ENCODE measurements at places on chromosomes 16 and 17.
A peak's percentile ranks its signal among the peaks of the same experiment; 100 is the strongest.

- DNase-seq: no peak
Observed at GRCh38 chr16:64996641-64997040, 125.2 kb downstream of the CDH11 start.

DNA sequence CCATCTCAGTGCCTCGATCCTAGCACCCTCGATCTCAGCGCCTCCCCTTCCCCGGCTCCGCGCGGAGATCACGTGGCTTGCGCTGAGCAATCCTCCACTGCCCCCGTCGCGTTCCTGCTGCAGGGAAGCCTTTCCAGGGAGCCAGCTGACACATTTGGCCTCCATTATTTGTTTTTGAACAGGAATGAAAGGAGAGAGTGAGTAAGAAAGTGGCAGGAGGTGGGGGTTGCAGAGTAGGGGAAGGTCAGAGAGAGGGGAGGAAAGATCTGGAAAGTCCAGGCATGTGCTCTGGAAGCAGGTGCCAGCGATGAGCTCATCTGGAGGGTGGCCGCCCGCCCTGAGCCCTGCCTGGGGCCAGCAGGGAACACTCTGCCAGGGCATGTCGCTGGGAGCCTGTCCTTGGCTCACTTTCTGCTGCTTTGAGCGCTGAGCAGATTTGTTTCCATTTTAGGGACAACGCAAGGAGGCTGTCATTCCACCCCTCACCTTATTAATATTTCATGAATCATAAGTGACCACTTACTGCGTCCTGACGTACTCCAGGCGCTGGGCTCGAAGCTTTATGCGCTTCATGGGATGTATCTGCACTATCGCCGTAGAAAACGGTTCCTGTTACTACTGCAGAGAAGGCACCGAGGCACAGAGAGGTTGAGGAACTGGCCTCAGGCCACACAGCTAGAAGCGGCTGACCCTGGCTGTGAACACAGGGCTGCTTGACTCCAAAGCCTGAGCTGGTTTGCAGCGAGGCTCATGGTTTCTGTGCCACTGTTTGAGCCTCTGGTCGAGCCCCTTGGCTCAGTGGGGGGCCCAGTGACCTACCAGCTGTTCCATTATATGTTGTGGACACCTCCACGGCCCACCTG, 283.1 kb downstream of the SEC14L1 start:
- DNase-seq: no peak

DNA sequence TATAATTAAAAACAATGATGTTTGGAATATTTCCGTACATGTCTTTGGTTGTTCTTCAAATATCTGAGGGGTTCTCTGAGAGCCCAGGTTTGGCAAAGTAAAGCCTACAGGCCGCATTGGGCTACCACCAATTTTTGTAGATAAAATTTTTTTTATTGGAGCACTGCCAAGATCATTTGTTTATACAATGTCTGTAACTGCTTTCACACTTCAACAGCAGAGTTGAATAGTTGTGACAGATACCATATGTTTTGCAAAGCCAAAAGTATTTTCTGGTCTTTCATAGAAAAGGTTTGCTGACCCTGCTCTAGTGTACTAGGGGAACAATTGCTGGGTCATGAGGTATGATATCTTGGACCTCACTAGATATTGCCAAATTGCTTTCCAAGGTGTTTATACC, 10.5 kb downstream of the PPM1D start:
- no peak for DNase-seq

DNA sequence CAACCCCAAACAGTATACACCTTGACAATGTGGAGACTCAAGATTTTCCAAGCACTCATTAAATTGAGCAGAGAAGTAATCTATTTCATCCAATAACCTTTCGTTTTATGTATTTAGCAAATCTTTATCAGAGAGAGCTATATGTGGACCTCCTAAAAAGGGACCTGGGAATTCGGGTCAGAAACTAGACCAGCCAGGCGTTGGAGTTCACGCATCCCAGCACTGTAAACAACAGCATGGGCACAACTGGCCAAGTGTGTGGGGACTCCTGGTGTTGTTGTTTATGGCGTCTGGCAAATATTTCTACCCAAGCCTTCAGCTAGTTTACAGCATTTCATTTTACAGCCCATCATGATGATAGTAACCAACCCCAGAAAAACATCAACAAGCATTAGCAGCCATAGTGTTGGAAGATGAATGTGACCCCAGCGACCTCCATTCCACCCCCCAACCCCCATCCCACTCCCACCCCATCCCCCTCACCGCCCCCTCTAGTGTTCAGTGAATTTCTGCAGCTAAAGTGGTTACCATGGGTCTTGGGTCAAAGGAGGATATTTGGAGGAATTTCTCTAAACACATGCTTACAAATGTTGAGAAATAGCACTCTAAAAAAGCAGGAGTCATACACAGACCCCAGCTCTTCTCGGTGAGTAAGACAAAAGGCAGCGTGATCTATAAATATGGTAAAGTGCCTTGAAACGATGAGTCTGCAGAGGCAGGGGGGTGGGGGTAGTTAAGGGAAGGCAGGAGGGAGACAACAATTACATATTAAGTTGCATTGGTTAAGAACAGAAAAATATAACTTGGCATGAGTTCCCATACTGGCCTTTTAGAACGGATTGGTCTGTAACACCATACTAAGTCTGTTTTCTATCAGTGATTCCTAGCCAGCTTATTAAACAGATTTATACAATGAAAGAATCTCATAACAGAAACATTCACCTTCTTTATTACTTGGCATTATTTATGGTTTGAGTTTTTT, 91.4 kb upstream of the TBX2 start:
- DNase-seq: no peak

DNA sequence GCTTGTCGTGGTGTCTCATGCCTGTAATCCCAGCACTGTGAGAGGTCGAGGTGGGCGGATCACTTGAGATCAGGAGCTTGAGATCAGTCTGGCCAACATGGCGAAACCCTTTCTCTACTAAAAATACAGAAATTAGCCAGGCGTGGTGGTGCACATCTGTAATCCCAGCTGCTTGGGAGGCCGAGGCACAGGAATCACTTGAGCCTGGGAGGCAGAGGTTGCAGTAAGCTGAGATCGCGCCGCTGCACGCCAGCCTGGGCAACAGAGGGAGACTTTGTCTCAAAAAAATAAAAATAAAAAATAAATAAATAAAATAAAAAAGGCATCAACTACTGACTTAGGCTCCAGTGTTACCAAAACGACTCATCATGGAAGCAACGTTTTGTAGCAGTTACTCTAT, 115.5 kb downstream of the PLCG2 start:
- DNase-seq: no peak

GRCh38 chr16:13992322-13992721, 72.4 kb downstream of the ERCC4 start:
- no peak for DNase-seq

- DNase-seq: no peak
Observed at GRCh38 chr16:75048530-75048929, 49.7 kb downstream of the ZNRF1 start.

DNA sequence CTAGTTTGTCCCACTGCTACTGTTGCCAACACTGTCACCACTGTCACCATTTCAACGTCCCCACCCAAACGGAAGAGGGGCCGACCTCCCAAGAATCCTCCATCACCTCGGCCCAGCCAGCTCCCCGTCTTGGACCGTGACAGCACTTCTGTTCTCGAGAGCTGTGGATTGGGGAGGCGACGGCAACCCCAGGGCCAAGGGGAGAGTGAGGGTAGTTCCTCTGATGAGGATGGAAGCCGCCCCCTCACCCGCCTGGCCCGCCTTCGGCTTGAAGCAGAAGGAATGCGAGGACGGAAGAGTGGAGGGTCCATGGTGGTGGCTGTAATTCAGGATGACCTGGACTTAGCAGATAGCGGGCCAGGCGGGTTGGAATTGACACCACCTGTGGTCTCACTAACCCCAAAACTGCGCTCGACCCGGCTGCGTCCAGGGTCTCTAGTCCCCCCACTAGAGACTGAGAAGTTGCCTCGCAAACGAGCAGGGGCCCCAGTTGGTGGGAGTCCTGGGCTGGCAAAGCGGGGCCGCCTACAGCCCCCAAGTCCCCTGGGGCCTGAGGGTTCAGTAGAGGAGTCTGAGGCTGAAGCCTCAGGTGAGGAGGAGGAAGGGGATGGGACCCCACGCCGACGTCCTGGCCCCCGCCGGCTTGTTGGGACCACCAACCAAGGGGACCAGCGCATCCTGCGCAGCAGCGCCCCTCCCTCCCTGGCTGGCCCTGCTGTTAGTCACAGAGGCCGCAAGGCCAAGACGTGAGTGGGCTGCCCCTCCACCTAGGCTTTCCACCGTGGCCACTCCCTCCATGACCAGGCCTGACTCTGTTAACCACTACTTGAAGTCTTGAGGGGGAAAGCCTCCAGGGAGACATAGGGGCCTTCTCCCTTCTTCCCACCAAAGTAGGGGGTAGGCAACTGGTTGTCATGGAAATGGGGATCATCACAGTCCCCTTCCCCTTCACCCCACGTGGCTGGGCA, 9.0 kb upstream of the PHKG2 start:
- DNase-seq: no peak

DNA sequence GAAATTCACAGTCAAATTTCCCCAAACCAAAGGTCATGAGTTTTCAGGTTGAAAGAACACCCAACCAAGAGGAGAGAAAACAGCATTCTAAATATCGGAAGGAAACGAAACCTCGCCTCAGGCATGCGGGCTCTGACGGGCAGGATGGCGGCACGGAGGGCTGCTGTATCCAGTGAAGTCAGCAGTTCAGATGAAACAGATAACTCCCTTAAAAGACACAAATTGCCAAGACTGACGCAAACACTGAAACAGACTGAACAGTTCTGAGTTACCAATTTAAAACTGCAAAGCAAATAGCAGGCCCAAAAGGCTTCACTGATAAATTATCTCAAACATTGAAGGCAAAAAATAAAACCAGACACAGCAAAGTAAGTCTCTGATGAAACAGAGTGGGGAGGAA, 20.6 kb upstream of the CDH15 start:
- DNase-seq: no peak

- DNase-seq: no peak
Observed at GRCh38 chr16:2167068-2167638, 11.6 kb downstream of the TRAF7 start.

DNA sequence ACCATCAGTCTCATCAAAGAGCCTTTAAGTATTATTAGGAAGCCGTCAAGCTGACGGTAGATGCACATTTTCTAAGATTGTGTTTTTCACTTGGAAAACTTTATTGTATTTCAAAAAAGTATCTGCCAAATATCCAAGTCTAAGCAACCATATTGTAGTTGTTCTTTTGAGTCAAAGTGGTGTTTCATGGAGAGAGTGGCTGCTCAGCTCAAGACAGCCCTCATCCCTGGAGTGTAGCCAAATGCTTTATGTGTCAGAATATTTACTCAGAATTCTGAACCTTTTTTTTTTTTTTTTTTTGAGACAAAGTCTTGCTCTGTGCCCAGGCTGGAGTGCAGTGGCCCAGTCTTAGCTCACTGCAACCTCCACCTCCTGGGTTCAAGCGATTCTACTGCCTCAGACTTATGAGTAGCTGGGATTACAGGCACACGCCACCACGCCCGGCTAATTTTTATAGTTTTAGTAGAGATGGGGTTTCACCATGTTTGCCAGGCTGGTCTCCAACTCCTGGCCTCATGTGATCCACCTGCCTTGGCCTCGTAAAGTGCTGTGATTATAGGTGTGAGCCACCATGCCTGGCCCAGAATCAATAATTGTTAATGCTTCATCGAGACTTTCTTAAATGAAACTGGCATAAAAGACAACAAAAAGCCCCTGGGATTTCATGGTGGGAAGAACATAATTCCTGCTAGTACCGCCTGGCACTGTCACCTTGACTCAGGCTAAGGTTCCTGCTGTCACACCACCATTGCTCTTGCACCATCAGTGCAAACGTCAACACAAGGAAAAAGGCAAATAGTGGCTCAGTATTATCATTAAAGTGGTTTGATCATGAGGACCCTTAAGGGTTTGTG, 45.5 kb downstream of the PRKCA start:
- DNase-seq: no peak

GRCh38 chr17:77245162-77245926, 104.6 kb downstream of the SEC14L1 start:
- no peak for DNase-seq

DNA sequence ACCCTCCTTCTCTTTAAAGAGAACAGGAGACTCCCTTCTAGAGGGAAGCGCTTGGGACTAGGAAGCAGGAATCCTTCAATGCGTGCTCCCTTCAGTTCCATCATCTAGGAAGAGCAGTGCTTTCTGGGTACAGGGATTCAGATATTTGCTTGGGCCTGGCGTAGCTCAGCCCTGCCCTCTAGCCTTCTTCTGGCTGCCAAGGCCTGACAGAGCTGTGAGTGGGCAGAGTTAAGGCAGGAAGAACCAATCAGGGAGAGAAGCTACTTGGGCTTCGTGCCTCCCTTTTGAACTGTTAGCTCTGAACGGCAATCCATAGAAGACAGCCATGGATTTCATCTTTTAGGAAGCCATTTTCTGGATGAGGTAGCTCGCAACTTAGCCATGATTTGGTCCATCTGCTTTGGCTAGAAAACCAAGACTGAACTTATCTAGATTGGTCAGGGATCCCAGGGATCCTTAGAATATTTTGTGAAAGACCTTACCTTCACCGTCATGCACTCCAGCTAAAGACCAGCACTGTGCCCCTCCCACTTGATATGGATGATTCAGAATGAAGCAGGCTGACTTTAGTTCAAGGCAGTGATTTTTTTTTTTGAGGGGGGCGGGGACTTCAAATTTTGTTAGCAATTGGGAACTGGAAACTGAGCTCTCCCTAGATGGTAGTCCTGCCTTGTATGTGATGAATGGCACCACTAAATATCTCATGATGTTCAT, 2.5 kb upstream of the CORO6 start:
- no peak for DNase-seq

DNA sequence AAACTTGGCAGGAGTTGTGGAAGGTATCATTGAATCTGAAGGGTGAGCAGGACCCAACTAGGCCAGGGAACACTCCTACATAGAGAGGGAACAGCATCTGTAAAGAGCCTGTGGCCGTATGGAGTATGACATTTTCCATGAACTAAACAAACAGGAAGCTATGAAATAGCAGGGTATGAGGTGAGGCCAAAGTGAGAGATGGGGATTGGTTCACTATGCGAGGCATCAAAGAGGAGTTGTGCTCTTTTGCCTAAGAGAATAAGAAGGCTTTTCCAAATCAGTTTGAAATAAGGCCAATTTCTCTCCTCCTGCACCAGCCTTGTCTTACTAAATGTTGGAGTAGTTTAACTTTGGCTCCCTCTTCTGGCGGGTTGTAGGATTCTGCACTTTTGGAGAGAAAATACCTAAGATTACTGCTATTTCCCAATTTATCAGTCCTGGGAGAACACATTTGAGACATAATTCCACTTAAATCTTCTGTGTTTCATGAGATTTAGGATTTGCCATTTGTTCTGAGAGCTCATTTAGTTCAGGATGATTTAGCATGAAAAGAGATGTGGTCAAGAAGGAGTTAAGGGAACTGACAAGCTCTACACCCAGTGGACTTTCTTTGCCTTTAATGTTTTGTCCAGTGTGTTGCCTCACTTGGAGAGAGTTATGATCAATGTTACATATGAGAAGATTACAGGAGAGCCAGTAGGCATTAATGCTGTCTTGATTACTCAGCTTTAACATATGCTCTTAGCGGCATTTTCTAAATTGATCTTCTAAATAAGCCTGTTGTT, 55.4 kb downstream of the TNRC6C start:
- DNase-seq: peak; percentile 49

All from endothelial cell (in vitro differentiated cells).